Activated naive CD8-positive, alpha-beta T cell treated with anti-CD3 and anti-CD28 coated beads, Interleukin-2, amount 50 U/mL, for 24 hours (primary cell): ENCODE measurements at places on chromosomes 16 and 17.

GRCh38 chr16:48912360-48912759, 302.4 kb upstream of the N4BP1 start:
- H3K4me1 ChIP-seq: no peaks in the 10 kb centered on the region
- no peaks in the 10 kb centered on the region for H3K36me3 ChIP-seq
- no peak for DNase-seq
- H3K4me3 ChIP-seq: no peak overlapping the region
- H3K27me3 ChIP-seq: peaks cover under 1% of the 10 kb centered on the region

- no peak overlapping the region for H3K4me3 ChIP-seq
- no peaks in the 10 kb centered on the region for H3K36me3 ChIP-seq
- peaks cover 6% of the 10 kb centered on the region for H3K27me3 ChIP-seq
- no peak for DNase-seq
- no peaks in the 10 kb centered on the region for H3K4me1 ChIP-seq
Measured at GRCh38 chr17:21500064-21500463, 123.9 kb downstream of the KCNJ12 start.

DNA sequence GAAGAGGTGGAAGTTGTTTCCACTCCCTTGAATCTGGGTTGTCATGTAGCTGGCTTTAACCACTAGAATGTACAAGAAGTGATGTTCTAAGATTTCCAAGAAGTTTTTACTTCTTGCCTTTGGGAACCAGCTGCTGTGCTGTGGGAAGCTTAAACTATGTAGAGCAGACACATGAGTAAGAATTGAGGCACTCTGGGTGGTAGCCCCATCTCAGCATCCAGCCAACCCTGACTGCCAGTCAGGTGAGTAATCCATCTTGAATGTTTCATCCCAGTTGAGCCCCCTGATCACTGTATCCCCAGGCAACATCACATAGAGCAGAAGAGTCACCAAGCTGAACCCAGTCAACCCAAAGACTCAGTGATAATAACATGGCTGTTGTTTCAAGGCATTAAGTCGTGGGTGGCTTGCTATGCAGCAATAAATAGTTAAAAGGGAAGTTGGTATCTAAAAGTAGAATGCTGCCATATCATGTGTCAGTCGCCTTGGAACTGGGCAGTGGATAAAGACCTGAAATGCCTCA, 62.8 kb upstream of the GPR139 start:
- no peak for DNase-seq
- H3K27me3 ChIP-seq: no peaks in the 10 kb centered on the region
- H3K36me3 ChIP-seq: no peaks in the 10 kb centered on the region
- H3K27ac ChIP-seq: no peak overlapping the region
- no peaks in the 10 kb centered on the region for H3K4me1 ChIP-seq

DNA sequence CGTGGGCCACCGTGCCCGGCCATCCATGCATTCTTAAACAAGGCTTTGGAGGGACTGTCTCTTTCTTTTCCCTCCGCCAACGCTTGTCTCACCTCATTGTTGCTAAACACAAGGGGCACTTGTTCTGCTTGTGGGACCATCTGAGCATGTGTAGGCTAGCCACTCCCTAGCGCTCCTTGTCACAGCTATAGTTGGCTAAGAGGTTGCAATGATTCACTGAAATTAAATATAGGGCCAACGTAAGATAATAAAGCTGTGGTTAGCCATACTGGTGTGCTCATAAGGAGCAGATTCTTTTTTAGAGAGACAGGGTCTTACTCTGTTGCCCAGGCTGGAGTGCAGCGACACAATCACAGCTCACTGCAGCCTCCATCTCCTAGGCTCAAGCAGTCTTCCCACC, 41.2 kb downstream of the KIAA0513 start:
- no peaks in the 10 kb centered on the region for H3K27me3 ChIP-seq
- no peak for DNase-seq
- H3K36me3 ChIP-seq: peaks cover 5% of the 10 kb centered on the region
- no peak overlapping the region for H3K4me3 ChIP-seq
- no peak overlapping the region for H3K27ac ChIP-seq
